NCI-H1092 treated with DMSO at 0.1 percent for 48 hours (cell line): ENCODE measurements at places on chromosomes 2 and 18.

- DNase-seq, result peak; percentile 68
These were observed 131.6 kb downstream of the CDH2 start for GRCh38 chr18:28045176-28045810.

GRCh38 chr2:102082571-102083392, 59.8 kb upstream of the IL1R1 start:
- DNase-seq, result no peak

- DNase-seq, result no peak
These were observed 34.5 kb upstream of the CD8A start for GRCh38 chr2:86825036-86825692.

DNA sequence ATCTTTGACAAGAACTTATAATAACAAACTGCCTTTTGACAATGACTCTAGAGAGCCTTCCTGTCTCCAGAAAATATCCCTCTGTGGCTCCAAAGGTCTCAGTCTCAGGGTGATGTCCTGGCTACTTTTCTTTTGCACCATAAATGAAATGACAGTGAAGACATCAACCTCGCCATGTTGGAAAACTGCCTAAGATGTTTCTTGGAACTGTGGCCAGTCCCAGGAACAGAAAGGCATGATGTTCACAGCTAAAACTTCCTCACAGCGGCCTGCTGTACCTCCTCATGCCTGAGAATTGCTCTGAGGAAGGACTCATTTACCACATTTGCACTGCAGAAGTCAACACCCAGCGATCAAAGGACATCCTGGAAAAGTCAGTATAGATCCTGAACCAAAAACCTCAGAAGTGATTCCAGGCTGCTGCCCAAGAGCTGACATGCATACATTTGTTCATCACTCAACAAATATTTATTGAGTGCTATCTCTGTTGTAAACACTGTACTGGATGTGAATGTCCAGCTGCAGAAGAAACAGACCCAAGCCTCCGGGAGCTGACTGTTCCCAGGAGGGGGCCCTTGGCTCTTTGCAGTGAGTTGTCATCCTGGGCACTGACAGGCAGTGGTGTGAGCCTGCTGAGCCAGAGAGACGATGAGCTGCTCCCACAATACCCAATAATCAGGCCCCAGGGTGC, 64.3 kb upstream of the ACSL3 start:
- peak; percentile 50 for DNase-seq

DNA sequence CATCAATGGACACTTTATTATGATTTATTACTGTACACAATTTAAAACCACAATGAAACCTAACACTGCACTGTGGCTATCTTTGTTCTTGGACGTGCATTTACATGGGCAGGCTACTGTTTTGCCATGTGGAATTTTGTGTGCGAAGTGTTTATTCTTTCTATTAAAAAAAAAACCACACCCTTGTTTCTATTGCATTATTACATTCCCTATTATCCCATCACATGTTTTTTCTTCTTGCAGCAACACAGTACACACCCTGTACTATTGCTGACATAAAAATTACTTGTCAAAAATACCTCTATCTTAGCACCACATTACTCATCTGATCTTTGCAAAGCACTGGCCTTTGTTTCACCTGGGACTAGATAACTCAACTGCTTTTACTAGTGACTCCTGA, 1.5 kb downstream of the RNF152 start:
- no peak for DNase-seq

DNA sequence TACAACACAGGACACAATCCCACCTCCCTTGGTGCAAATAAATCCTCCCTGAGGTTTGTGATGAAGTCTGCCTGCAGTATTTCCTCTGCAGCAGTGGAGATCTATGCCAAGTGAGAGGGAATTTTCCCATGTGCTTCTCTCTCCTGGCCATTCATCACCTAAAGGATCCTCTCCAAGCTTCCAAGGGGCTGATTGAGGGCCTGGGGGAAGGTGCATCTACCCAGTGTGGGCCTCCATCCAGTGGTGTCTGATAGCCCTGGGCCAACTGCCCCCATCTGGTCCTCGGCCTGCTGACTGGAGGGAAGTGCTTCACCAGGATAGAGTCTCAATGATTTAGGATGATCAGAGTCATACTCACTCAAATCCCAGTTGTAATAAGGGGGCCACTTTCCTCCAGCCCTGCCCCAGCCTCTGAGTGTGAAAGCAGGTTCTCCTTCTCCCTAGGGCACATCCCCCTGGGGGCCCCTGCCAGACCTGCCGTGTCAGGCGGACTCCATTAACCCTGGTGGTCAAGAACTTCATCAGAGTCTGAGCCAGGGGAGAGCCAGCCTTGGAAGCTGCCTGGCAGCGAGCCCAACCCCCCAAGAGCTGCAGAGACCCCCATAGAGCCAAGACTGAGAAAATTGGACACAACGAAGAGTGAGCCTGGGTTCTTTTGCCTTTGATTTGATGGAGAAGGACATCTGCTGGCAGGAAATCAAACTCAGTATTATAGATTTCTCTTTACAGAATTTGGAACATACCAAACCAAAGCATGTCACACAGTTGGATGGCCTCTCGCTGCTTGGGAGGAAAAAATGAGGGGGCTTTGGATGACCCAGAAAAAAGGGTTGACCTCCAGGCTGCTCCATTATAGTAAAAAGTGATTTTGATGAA, 509.6 kb downstream of the CMPK2 start:
- no peak for DNase-seq

DNA sequence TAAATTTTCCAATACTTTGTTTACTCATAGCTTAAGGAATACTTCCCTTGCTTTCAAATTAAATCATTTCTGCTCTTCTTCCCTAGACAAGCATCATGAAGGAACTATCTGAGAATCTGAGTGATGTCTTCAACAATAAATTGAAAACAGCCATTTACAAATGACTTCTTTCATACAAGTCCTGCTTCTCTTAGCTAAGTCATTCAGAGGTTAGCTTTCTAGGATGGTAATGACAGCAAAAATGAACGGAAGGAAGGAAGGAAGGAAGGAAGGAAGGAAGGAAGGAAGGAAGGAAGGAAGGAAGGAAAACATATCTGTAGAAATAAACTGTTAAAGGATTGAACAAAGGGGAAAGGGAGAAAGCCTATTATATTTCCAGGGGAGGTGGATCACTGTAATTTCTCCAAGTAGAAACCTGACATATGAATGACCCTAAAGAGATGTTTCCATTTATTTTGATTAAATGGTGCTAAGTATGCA, 335.0 kb upstream of the KYNU start:
- no peak for DNase-seq

DNA sequence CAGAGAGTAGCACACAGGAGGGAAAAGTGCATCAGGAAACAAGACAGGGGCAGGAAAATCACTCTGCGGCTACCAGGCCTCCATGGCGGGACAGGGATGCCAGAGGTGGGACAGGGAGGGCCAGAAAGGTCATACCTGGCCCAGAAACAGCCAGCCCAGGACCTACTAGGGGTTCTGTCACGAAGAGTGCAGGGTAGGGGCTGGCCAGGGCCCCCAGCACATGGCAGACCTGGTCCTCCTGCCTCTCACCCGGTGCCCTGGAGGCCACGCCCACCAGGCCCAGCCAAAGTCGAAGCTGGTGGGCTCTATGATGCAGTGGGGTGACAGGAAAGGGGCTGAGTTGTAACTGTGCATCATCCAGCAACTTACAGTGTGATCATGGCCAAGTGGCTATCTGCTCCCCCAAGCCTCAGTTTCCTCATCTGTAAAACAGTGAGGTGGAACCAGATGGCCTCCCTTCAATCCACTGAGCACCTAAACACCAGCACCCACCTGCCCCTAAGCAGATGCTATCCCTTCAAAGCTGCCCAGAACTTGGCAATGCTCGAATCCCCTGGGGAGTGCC, 10.6 kb downstream of the CYP26B1 start:
- no peak for DNase-seq

DNA sequence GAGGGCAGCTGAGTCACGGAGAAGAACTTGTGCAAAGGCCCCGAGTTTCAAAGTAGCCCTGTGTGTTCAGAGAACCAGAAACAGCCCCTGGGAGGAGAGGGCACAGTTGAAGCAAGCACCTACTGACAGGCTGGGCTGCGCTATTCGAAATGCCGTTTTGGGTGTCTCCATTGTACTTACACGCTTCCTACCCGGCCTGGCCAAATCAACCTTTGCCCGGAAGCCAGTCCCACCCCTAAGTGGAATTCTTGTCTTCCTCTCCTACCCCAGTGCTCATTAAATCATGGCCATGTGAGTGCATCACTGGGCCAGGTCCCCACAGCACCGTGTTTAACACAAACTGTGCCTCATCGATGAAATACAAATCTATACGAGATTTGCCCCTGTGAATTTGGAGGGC, 6.0 kb downstream of the DIPK1C start:
- DNase-seq, result no peak

- DNase-seq, result no peak
These were observed 218.8 kb downstream of the AGPS start for GRCh38 chr2:177611310-177611886.

DNA sequence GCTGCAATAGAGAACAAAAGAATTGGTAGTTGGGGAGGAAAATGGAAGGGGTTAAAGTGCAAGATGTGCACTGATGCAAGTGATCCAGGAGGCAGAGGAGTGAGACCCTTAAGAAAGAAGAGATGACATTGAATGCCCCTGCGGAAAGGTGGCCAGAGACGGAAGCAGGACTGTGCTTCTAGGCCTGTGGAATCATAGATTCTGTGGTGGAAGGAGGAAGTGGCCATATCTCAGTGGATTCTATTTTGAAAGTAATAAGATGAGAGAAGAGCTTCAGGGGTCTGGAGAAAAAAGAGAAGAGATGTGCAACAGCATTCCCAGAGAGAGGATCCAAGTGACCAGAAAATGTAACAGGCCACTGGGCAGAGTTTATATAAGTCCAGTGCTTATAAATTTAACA, 18.6 kb upstream of the GYPC start:
- DNase-seq, result no peak

DNA sequence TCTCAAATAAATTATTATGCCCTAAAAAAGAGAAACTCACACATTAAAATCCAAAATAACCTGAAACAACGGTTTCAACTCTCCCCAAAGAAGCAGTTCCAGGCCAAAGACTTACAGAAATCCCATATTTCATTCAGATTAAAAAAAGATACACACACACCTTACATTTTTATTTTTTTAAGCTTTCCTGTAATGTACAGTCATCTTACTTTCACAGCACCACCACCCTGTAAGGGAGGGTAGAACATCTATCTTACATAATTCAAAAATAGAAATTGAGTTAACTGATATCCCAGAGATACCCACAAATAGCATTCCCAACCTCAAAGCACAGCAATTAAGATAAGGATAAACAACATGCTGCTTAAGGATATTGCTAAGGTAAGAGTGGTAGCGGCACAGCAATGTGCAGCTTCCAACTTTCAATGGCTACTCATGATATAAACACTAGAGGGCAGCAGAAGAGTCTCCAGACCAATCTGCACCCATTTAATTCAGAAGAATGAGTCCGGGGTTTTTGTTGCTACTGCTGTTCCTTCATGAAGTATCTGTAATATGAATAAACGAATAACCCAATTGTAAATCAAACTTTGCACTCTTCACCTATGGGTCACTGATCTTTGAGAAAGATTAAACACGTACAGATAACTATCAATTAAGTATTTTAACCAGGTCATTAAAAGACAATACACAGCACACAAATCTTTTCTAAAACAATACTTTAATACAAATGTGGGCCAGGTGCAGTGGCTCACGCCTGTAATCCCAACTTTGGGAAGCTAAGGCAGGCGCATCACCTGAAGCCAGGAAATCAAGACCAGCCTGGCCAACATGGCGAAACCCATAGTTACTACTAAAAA, 11.3 kb downstream of the GFPT1 start:
- DNase-seq, result peak; percentile 21

DNA sequence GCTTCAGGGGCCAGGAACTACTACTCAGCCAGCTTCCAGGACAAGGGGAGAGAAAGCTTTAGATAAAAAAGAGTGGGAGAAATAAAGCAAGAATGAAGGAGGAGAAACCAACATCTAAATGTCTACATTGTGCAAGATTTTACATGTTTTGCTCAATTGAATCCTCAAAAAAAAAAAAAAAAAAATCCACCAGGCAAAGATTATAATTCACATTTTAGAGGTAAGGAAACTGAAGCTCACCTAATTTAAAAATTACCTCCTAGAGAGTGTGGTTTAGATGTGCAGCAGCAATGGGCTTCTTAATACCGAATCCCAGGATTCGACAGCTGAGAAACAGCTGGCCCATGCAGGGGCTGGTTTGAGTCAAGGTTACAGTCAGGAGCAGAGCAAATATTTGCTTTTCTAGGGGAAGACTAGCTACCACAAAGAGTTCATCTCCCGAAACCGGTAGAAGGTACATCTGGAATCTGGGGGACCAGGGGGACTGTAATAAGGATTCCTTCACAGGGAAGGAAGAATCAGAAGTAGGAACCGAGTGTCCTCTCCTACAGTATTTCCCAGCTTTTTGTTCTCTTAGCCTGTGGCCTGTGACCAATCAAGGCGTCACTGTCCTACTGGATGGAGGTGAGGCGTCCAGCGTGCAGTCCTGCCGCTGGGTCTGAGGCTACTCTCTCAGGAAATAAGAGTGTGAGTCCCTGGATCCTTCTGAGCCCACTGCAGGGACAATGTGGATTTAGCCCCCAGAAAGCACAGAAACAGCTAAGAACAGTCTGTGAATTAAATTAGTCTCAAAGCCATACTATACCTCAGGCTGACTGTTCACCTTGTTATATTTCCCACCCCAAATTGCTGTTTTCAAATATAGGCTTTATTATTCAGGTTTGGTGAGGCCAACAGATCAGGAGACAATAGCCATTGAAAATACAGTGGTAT, 42.3 kb downstream of the IL1R2 start:
- no peak for DNase-seq
